ENCODE measurements at places on chromosomes 12 and 14.

- DNase-seq: peak; percentile 81
Measured at GRCh38 chr12:101670007-101670671, 27.3 kb upstream of the CHPT1 start.

DNA sequence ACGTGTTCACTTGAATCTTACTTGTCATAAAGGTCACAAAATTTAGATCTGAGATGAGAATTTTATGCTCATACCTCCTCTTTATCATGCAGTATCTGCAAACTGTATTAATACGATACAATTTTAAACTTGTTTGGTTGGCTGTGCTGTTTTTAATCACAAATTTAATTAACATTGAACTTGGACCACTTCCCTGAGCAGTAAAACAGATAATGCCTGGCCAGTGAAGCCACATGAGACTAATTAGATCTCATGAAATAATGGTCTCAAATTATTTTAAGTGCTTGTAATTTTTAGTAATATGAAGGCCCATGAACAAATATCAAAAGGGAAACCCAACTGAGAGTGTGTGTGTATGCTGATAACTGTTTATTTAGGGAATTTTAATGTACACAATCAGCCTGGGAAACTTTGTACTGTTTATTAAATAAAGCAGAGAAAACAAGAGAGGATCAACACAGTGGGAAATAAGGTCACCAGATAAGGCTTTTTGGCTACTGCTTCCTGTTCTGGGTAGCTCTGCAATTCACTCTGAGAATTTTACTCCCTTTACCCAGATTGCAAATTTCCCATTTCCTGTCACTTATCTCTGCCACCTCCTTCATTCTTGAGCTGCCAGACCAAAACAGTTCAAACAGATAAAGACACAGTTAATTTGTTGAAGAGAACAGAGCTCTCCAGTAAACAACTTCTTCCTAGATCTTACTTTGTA lies 61.6 kb upstream of the GNPNAT1 start:
- DNase-seq: no peak

- no peak for DNase-seq
Measured at GRCh38 chr12:104506676-104507401, 50.1 kb downstream of the CHST11 start.

DNA sequence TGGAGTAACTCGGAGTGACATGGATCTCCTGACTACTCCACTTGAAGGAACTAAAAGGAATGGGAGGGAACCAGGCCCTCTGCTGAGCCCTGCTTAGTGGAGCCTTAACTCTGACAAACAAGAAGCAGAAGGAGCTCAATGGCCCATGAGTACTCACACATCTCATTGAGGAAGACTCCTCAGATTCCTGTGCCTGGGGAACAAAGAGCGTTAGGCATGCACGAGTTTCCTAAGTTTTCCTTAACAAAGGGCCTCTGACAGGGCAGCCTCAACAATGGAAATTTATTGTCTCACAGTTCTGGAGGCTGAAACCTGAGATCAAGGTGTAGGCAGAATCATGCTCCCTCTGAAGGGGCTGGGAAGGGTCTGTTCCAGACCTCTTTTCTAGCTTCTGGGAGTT lies 185.7 kb upstream of the NTF3 start:
- DNase-seq: no peak

- DNase-seq: peak; percentile 16
Measured at GRCh38 chr12:87196321-87196720, 832.9 kb downstream of the C12orf50 start.

DNA sequence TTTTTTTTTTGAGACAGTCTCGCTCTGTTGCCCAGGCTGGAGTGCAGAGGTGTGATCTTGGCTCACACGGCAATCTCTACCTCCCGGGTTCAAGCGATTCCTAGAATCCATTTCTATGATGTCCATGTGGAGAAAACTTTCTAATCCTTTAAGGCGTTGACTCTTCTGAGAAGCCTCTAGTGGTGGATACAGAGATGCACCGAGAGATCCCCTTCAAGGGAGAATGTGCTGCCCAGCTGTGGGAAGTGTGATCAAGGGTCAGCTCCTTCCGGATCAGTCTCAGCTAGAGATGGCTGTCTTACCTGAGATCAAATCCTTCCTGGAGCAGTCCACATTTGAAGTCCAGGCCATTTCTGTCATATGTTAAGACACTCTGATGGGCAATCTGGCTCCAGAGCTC lies 92.7 kb upstream of the HECTD1 start:
- peak; percentile 3 for DNase-seq

DNA sequence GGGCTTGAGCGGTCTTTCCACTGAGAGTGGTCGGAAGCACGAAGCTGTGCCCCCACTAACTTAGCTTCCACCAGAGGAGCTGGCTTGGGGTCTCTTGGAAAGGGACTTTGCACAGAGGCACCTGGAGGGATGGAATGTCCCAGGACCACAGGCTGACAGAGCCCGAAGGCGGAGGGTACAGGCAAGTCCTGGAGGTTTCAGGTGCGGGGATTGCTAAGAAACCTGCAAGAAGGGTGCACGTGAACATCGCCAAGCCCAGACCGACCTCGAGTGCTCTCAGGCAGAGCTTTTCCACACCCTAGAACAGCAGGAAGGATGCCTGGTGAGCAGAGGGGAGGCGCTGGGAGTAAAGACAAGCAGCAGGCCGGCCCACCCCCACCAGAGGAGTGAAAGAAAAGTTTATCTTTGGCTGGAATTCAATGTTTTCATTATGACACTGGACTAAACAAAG lies 61.6 kb downstream of the SERPINA3 start:
- peak; percentile 63 for DNase-seq

DNA sequence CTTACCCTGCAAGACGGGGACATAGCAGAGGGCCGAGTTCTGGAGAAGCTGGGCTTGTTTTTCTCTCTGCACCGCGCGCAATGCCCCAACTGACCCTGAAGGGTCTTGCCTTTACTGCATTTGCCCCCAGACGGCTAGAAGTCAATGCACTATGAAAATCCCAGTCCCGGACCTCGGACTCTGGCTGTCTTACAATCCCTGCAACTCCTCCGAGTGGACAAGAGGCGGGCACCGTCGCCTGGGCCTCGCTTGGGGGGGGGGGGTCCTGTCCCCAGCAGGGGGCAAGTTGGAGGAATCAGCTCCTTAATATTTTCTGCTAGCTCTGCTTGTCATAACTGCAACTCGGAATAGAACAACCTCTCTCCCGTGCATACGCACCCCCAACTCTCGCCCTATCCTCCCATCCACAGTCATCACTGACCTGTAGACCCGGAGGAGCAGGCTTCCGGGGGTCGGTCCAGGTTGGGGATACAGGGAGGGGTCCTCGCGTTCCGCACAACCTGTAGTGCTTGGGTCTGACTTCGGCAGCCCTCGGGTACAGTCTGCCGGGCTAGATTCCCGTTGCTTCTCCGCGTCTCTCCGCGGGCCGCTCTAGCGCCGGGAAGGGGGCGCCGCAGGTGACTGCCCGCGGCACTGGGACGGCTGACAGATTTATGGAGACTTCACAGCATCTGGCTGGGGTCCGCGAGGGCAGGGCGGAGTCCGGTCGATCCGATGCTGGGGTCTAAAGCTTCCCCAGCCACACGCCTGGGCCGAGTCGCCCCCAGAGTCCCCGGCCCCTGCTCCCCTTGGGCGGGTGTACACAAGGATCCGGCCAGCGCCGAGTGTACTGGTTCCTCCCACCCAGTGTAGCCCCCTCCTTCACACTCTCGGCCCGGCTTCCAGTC lies 3.3 kb upstream of the PAX9 start:
- no peak for DNase-seq

DNA sequence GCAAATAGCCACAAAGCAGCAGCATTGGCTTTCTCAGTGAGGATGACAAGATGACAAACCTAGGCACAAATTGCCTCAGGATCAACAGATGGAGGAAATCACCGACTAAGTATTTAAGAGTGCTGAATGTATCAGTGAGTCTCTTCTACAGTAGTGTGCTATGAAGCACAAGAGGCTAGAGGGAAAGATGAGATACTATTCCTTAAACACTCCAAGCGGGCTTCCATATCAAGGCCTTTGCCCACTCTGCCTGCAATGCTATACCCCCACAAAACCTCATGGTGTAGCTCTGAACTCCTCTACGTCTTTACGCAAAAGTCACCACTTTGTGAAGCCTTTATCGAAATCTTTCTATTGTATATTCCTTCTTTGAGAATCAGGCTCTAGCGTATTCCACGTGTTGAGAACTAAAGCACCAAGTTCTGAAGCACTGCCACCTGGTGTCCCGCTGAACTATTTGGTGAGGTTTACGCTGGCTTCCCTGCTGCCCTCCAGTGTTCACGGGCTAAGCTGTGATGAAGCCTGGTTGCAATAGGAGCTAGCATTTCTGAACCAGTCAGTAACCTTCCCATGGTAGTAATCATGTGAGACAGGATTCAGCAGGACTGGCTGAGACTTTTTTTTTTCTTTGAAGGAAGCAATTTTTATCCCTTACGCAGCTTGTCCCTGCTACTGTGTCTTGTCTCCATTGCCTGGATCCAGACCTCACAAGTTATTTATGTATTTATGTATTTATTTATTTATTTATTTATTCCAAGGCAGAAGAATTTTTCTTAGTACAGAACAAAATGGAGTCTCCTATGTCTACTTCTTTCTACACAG lies 426.5 kb upstream of the OR4E1 start:
- DNase-seq: peak; percentile 67

- DNase-seq: peak; percentile 76
Measured at GRCh38 chr12:53543539-53543938, 36.3 kb upstream of the NPFF start.

GRCh38 chr12:90274407-90274806 lies 565.8 kb upstream of the ATP2B1 start:
- no peak for DNase-seq

- no peak for DNase-seq
Measured at GRCh38 chr12:82325540-82326336, 32.4 kb downstream of the CCDC59 start.

DNA sequence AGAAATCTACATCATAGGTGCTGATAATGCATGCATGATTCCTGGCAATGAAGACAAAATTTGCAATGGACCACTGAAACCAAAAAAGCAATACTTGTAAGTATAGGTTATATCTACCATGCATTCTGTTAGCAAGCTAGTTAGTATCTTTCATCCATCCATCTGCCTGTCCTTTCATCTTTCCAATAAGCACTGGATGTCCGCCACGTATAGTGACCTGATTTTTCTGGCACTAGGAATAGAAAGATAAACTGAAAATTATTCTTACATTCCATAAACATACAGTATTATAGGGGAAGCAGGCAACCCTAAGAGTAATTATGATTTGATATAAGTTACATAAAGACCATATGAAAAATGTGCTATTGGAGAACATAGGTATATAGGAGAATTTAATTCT lies 87.2 kb upstream of the MYF6 start:
- DNase-seq: no peak

DNA sequence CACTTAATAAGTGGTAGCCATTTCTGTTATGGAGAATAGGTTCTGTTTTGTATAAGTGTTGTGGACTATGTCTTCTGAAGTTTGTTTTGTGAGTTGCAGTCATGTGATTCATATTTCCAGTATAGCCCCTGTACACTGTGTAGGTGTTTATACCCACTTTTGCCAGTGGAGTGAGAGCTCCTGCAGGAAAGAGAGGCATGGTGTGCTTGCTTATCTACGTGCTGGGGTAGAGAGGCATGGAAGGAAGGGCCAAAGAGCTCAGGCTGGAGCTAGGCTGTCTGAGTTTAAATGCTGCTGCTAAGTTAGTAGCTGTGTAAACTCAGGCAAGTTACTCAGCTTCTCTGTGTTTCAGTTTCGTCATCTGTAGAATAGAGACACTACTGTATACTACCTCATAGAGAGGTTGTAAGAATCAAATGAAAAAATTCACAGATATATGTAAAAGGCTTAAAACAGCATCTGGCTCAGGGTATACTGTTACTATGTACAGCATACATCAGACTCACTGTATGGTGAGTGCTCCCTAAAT lies 88.2 kb upstream of the SLC38A2 start:
- no peak for DNase-seq

DNA sequence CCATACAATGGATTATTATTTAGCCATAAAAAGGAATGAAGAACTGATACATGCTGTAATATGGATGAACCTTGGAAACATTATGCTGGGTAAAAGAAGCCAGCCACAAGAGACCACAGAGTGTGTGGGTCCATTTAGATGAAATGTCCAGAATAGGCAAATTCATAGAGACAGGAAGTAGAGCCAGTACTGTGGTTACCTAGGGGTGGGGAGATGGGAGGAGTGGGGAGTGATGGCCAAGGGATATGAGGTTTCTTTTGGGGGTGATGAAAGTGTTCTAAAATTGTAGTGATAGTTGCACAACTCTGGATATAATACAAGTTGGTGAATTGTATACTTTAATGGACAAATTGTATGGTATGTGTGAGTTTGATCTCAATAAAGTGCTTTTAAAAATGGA lies 18.6 kb downstream of the JDP2 start:
- no peak for DNase-seq

DNA sequence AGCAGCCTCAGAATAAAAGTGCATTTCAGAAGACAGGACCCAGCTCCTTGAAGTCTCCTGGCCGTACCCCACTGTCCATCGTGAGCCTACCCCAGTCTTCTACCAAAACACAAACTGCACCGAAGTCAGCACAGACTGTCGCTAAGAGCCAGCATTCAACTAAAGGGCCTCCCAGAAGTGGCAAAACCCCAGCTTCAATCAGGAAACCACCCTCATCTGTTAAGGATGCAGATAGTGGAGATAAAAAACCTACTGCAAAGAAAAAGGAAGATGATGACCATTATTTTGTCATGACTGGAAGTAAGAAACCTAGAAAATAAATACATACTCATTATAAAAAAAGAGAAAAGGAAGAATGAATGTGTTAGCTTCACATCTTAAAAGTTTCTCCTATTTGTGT lies 51.1 kb downstream of the GAS2L3 start:
- no peak for DNase-seq

GRCh38 chr12:114700392-114701103 lies 16.6 kb upstream of the TBX3 start:
- no peak for DNase-seq

DNA sequence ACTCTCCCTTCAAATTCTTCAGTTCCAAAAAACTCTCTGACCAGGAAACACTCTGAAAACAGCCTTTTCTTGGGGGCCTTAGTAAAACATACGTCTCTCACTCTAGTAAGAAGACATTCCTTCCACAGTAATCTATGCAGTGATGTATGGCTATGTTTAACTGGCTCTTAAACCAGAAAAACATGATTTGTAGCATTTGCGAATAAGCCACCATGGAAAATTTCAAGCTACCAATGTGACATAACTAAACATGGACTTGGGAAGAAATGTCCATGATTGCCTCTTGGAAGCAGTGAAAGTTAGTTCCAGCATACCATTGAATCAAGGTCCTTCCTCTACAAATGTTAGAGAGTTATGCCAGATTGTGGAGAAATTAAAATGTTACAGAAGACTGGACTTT lies 121.5 kb upstream of the ATF7IP start:
- no peak for DNase-seq

DNA sequence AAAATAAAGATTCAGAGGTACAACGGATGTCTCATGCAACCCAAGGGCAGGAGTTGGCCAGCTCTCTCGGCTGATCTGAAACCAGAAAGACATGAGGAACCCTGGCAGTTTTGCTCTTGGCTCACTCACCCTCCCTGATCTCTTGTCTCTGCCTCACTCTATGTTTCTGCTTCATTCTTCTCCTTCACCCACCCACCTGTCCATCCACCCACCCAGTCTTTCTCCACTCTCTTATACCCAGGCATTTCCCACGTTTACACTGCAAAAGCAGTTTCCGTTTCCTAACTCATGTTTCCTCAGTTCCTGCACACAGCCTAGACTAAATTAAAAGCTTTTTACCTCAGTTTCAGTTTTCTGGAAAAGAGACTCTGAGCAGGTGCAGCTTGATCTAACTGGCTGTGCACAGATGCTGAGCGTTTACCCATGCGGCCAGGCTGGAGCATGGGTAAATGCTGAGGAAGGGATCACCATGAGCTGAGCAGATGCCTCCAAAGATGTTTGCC lies 157.6 kb downstream of the PRKCH start:
- no peak for DNase-seq

All from iris pigment epithelial cell (primary cell).